ENCODE measurements at places on chromosomes 5 and 9.

GRCh38 chr9:68991457-68991856, 22.5 kb downstream of the PRKACG start:
- no peak for DNase-seq

GRCh38 chr5:157290156-157290980, 24.4 kb downstream of the CYFIP2 start:
- no peak for DNase-seq

- no peak for DNase-seq
These were observed 385 bp downstream of the LTC4S start for GRCh38 chr5:179794171-179794570.

- DNase-seq, result no peak
These were observed 1676.7 kb upstream of the CDH9 start for GRCh38 chr5:28714907-28715698.

- DNase-seq, result no peak
These were observed 1.4 kb downstream of the IQGAP2 start for GRCh38 chr5:76404223-76405211.

DNA sequence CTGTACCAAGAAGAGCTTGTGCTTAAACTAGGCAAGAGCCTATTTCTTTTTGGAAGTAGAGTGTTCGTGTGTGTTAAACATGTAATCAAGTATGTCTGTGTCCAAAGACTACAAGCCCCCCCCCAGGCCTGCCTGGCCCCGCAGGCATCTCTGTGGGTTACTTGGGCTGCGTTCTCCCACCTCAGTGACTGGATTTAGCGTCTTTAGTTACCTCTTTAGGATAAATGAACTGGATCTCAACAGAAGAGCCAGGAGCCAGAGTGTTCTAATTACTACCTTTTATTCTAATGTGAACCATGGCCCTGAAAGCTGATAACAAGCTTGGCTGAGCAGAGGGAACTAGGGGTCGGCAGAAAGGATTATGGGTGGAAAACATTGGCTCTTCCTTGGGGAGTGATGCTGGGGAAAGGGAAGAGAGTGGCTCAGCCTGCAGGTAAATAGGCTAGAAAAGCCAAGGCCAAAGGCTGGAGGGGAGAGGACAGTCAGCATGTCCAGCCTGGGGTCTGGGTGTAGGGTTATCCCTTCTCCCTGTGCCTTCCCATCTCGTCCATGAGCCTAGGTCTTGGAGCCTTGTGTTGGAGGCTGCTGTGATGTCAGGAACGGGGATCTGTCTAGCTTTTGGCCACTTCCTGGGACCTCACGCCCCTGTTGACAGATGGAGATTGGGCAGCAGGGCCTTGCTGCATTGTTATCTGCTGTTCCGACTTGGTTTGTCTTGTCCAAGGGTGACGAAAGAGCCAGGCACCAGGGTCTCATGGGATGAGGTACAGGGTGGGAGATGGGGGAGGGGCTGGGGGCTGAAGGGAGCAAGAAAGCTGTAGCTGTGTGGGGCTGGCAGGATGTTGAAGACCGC, 11.1 kb downstream of the CD74 start:
- no peak for DNase-seq

GRCh38 chr9:127122176-127123063, at the start of gene ANGPTL2:
ANGPTL2 (minus strand) TSS chr9:127122635; CDS start chr9:127108731, 13,904 bp downstream.
- DNase-seq, result no peak

DNA sequence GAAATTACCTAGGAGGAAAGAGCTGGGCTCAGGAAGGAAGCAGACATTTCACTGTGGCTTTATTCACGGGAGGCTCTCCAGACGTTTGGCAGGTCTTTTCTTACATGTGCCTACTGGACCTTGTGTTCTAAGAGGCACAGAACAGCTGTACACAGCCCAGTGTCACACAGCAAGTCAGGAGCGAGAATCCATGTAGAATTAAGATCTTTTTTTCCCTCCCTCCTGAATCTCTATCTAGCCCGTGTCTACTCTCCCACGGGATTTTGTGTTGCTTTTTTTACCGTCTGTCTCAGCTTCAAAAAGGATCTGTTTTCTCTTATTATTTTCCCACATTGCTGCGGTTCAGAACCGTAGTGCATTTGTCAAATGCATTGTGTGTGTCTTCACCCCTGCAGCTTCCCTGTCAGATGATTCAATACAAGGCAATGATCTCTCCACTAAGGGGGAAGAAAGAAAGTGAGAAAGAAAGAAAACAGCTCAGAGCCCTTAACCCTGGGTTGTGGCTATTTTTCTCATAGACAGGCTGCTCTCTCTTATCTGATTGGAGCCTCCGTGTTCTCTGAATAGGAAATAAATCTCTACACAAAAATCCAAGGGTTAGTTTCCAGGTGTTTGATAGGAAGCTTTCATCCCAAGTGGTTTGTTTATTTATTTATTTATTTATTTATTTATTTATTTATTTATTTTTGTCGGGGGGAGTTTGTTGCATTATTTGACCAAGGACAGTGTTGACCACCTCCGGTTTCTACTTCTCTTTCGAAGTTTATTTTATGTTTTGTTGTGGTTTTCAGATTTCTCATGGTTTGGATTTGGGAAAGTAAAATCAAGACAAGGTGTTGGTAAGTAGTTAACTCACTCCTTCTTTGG, 191.0 kb downstream of the NTRK2 start:
- no peak for DNase-seq

GRCh38 chr5:1320436-1321344, 24.2 kb downstream of the CLPTM1L start:
- DNase-seq, result no peak

DNA sequence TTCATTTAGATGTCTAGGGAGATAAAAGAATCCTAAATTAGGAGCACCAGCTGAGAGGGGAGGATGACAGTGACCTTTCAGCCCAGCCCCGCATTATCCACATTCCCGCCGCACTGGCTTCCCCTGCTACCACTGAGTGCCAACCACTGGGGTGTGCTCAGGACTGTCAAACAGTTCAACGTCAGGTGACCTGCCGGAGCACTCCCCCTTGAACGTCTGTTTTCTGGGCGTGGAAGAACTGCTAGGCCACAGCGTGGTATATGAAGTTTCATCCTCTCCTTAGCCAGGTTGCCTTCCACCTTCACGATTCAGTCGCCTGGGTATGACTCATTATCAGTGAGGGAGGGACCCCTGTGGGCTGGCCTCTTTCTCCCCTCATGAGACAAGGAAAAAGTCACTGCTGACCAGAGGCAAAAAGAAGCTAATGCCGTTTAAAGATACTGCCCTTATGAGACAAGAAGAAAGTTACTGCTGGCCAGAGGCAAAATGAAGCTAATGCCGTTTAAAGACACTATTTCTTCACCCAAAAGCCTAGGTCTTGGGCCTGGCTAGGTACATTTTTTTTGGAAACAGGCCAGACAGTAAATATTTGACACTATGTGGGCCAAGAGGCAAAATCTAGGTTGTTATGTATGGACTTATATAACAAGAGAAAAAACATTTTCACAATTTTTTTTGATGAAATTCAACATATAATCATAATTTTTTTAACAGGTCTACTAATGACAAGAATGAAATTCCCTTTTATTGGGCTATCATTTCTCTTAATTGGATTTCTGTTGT, 4.6 kb downstream of the NMRK1 start:
- no peak for DNase-seq

DNA sequence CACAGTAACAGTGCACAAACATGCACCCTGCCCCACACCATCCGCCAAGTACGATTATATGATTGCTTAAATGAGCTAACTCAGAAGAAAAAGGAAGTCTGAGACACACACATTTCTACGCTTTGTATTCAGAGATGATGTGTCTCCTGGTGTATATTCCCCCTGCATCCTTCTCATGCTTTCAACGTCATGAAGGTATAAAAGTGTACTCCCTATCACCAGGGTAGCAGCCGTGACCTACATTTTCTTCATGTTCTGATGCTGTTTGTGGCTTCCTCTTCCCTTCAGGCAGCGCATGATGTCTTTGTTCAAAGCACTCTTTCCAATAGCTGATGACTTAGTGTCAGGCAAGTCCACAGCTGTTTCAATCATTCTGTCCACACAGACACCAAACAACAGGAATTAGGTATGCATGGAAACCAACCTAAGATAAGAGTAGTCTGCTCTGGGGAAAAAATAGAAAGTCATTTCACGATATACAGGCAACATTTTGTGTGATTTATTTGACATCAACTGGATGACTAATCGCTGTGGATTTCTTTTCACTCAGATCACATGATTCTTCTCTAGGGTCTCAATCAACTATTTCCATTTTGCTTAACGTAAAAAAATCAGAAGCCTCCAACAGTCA, 269.4 kb upstream of the PTGER4 start:
- DNase-seq, result no peak

DNA sequence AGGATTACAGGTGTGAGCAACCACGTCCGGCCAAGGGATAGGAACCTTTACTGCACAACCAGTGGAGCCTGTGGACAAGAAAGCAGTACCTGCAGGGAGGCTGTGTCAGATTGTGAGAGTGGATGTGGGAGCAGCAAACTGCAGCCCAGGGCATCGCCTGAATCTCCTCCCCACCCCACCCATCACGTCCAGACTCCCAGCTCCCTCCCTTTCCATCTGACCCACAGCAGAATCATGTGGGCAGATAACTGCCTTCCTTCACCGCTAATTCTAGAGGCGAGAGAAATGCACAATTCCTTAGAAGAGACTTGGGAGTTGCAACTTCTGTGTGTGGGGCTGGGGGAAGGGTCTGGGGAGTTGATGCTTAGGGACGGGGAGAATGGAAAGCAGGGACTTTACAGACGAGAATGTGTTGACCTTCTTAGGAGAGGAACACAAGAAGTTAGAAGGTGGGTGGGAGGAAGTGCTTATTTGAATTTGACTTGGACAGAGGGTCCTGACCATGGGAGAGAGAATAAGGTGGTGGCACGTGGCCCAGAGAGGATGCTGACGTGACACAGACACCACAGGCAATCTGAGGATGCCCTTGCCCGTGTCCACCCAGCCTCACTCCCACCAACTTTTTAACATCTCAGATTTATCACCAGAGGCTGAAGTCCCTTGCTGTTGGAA, 4.5 kb upstream of the LCP2 start:
- DNase-seq, result no peak

GRCh38 chr5:18495157-18495556, 860.9 kb downstream of the TAF11L14 start:
- no peak for DNase-seq

DNA sequence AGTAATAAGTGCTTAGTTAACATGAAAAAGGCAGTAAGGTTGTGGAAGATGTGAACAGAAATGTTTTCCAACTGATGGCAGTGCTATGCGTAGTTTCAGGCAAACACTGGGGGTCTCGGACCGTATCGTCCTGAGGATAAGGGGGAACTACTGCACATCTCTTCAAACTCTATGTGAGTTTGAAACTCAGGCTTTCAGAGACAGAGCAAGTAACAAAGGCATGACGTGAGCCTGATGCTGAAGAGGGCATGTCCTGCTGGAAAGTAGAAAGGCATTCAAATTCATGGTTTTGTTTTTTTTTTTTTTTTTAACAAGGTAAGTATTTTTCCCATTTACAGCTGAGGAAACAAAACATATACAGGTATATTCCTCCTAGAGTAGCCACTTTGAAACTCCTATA, 59.9 kb downstream of the TRIM36 start:
- DNase-seq, result no peak

DNA sequence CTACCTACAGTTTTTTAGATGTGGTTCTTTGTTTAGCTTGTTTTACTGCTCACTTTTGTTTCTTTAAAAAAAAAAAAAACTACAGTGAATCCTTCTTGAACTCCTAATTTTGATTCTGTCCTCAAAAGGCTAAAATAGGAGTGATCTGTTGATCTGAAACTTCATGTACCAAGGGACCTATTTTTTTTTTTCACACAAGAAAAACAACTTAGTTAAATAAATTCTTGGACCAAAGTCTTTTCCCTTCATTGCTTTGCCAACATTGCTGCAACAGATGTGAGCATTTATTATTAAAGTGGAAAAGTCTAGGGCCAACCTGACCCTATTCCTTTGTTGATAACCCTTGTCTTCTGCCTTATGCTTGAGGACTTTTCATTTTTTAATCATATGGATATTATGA, 236.8 kb downstream of the ARHGEF28 start:
- DNase-seq, result no peak

DNA sequence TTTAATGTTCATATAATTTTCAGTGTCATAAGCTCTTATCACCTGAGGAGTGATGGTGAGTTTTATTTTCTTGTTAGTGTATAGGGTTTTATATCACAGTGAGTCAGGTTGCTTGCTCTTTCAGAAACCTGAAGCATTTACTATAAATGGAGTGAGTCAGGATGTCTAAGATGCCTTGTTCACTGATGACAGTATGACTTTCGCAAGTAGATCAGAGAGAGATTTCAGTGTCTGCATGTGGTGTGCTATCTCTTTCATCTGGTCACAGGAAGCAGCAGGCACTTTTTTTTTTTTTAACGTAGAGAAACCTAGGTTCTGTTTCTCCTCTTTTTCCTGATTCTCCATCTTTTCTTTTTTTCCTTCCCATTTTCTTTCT, 237.1 kb downstream of the DMRTA1 start:
- DNase-seq, result no peak

- no peak for DNase-seq
These were observed 431.3 kb downstream of the SPATA31D1 start for GRCh38 chr9:82419696-82420486.

DNA sequence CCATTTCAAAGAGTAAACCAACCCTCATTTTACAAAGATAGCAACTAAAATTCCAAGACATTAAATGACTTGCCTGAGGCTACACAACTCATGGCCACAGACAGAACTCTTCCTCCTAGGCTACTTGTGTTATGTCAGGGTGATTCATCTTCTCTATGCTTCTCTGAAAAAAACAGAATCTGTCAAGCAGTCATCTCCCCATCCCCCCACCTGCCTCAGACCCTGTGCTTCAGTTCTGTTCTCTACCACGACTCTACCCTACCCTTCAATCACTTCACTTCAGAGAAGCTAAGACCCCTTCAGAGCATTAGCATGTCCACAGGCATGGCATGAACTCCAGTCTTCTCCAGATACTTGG, 277.7 kb upstream of the PTGER4 start:
- DNase-seq, result no peak

- DNase-seq, result no peak
These were observed 84.6 kb downstream of the GAPVD1 start for GRCh38 chr9:125346080-125346732.

DNA sequence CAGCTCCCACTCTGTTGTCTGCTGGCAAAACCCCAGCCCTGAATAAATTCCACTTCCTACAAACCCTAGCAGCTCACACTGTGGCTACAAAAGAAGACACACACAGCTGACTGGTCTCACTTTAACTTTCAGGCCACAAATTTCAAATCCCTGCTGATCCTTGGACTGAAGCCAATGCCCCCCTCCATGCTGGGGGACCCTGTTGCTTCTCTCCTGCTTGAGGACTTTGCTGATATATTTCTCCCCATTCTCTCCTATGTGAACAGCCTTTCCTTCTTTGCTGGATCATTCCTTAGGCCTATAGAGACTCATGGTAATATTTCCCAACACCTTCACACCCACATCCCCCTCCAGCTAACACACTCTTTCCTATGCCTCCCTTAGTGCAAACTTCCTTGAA, 79.6 kb upstream of the ADRA1B start:
- no peak for DNase-seq

GRCh38 chr9:108606401-108606800, 249.4 kb downstream of the ACTL7B start:
- no peak for DNase-seq

DNA sequence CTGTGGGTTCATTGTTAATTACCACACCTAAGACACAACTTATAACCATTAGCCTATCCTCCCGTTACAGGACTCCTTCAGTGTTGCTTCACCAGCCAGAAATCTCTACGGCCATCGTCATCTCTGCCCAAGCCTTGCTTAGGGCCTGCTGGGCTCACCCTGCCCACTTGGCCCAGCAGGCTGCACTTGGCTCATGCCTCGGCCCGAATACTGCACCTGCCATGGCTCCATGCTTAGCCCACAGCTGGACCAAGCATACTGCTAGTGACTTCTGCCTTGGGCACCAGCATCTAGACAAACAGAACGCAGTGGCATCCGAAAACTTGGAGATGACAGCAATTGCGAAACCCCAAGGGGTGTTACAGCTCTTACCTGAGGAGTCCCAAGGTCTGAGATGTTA, 2336.0 kb upstream of the ACO1 start:
- no peak for DNase-seq

Data from HCT116 (cell line).